ENCODE measurements at places on chromosomes 2 and 18.

DNA sequence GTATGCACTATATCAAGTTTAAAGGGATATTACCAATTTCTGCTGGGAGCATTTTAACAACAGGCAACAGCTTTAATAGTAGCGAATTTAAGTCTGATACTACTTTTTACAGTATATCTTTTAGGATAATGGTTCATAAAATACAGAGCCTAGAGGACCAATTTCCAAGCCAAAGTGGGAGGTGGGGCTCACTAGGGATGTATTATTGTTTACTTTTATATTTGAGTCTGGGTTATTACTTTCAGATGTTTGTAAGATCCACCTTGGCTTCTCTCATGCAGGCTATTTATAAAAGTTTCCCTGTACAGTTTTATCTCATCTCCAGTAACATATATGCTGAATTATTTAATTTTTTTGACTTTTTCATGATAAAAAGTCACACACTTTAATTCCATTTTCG lies 242.0 kb downstream of the CMPK2 start:
- DNase-seq: no peak

- DNase-seq: no peak
Measured at GRCh38 chr2:21643180-21643579, 519.4 kb downstream of the TDRD15 start.

GRCh38 chr2:42367835-42368234 lies 6.8 kb upstream of the COX7A2L start:
- DNase-seq: no peak

GRCh38 chr2:219661955-219662395 lies 34.5 kb downstream of the SLC4A3 start:
- no peak for DNase-seq

DNA sequence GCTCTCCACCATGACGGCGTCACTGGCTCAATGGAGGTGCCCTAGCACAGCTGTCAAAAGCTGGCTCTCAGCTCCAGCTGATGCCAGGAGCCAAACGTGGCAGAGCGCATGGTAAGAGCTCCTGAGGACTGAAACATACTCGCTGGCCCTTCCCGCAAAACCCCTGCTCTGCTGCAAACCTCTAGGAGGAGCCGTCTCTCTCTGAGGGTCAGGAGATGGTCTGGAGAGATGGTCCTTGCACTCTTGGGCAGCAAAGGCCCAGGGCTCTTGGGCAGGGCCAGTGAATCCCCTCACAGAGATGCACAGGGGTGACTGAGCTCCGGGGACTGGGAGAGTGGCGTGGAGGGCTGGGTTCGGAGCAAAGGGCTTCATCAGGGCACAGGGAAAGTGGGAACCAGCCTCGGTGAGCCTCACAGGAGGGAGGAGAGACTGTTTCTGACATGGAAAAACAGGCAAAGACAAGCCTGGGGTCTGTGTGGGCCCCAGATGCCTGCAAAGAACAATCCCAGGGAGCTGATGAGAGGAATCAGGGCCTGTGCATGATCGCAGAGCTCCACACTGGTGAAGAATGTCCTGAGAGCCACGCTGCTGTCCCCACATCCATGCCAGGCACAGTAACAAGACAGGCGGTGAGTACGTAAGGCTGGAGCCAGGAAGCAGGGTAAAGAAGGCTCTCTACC lies 17.2 kb downstream of the SNORC start:
- no peak for DNase-seq

Measured in A549 (cell line).